ENCODE measurements at places on chromosomes 6 and 20.

GRCh38 chr20:24479106-24479505, 9.7 kb downstream of the SYNDIG1 start:
- DNase-seq, result no peak

GRCh38 chr6:125793863-125794262, 3.1 kb downstream of the NCOA7 start:
- peak; percentile 28 for DNase-seq

DNA sequence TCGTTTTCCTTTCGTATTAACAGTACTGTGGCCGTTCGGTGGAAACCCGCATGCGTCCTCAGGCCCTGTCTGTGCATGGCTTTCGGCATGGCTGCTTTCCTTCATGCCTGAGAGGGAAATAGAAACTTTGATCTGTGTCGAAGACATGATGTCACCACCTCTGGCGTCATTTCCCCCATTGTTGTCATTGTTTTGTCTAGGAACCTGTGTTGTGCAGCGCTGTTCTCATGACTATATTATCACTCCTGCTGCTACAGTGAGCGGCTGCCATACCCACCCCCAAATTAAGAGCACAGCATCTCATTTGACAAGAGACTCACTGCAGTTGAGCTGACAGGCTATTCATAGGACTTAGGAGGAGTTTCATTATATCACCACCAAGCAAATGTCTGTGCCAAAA, 172.3 kb downstream of the TMEM242 start:
- DNase-seq, result no peak

DNA sequence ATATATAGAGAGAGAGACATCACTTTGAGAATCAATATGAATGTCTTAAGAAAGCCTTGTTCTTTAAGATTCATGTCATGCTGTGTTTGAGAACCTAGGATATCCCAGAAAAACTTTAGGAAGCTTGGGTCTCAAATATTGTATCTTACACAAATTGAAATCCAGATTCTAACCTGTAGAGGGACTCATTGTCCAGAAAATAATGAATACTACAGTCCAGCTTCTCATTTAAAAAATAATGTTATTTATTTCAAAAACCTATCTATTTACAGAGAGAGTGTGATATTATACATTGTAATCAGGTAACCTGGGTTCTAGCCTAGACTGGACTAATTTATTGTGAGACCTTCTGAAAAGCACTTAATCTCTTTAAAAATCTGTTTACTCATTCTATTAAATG, 4.2 kb downstream of the RFX6 start:
- DNase-seq, result peak; percentile 49

GRCh38 chr6:21505574-21505990, 88.0 kb upstream of the SOX4 start:
- no peak for DNase-seq

DNA sequence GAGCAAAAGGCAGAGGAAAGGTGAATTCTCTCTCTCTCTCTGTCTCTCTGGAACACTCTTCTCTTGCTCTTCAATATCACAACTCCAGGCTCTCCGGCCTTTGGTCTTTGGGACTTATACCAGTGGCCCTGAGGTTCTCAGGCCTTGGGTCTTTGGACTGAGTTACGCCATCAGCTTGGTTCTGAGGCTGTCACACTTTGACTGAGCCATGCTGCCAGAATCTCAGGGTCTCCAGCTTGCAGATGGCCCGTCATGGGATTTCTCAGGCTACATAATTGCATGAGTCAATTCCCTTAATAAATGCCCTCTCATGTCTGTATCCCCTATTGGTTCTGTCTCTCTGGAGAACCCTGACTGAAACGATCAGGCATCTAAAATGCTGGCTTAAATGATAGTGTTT, 12.9 kb downstream of the BTN2A1 start:
- DNase-seq, result no peak

GRCh38 chr20:50815162-50815989, 20.5 kb downstream of the BCAS4 start:
- no peak for DNase-seq

DNA sequence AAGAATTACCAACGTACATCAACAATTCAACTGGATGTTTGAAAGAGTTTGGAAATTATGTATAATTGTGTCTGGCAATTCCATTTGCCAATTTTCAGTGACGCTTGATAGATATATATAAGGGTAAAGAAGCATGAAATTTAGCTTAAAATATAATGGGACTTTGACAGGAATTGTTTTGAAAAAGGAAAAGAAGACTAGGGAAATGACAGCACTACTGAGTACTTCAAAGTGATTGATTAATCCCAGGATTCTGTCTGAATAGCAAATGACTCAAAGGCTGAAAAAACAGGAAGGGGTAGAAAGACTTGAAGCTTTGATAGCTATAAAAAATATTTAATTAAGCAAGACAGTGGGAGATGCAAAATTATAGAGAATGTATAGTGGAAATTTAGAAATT, 200.0 kb downstream of the KHDRBS2 start:
- DNase-seq, result no peak

DNA sequence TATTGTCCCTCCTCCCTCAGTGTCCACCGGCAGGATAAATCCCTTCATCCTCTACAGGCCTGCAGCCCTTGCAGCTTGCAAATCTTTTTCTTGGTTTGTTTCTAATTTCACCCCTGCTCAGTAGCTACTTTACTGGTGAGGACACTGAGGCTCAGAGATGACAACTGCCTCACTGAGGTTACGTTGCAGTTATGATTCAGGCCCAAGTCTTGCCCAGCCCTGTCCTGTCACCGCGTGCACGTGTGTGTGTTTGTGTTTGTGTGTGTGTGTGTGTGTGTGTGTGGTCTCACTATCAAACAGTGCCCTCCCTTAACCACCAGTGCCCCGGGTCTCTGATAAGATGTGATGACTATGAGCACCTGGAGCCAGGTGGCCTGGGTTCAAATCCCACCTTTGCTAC, 21.1 kb downstream of the FAM110A start:
- no peak for DNase-seq

- no peak for DNase-seq
These were observed 140.8 kb upstream of the RIN2 start for GRCh38 chr20:19617256-19617655.

Measured in HT-29 (cell line).